ENCODE measurements at places on chromosomes 2 and 18. TPM values are rescaled to one million over a fixed set of nuclear protein-coding genes. Genes with fewer than 3 reads are reported as not detected.

The HDAC4 gene
- 6.8 TPM for total RNA-seq

The PLA2R1 gene
- total RNA-seq = 25.2 TPM

The CPLX4 gene
- total RNA-seq = not detected

The LAMA1 gene
- 0.07 TPM for total RNA-seq

The ASTL gene
- not detected for total RNA-seq

The KCNIP3 gene
- total RNA-seq = 0.35 TPM

DNA sequence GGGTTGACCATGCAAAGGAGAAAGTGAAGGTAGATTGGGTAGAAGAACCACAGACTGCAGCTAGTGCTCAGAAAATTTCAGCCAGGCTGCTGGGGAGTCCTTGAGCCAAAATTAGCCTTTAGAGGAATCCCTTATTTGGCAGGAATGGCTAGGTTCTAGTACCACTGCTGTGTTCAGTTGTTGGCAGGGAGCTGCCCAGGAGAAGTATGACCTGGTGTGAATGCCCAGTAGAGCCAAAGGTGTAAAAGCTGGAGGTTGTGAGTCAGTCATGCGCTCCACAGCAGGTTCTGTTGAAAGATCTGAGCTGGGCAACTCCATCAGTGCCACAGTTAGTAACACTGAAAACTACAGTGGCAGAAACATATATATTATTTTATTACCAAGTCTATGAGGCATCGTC is 36.4 kb upstream of the TBR1 start:
- no peak for DNase-seq

DNA sequence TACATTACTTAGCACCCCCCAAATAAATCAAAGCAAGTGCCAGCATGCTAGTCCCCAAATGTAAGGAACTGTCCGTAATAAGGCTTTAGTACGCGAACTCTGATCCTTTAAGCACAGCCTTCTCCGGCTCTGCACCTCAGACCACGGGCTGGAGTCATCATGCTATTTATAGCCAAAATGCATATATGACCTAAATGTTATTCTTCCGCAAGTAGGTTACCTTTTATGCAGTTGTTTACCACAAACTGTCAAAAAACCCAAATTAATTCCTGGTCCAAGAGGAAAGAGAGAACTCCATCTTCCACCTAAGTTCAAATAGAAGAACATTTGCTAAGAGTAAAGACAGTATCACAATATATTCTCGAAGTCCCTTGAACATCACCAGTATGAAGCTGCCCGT is 42.7 kb downstream of the ZNF516 start:
- no peak for DNase-seq

- no peak for DNase-seq
Observed at GRCh38 chr18:38362286-38362792, 796.7 kb upstream of the CELF4 start.

DNA sequence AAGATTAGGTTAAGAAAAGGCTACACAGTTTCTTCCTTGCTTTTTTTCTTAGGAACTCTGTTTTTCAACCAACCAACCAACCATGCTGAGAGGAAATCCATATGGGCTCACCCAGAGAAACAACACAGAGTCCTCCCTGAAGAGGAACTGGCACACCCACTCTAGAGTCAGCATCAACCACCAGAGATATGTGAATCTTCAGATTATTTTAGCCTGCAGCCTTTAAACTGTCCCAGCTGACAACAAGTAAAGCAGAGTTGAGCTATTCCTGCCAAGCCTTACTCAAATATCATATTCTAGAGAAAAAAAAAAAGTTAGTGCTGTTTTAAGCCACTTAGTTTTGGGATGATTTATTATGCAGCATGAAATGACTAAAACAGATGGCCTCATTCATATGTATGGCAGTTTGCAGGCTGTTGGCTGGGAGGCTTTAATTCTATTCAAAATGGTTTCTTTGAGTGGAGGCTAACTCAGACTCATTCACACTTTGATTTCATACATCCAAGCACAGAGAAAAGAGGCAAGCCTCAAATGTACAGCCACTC is 1637.7 kb upstream of the LRRTM1 start:
- DNase-seq = no peak

DNA sequence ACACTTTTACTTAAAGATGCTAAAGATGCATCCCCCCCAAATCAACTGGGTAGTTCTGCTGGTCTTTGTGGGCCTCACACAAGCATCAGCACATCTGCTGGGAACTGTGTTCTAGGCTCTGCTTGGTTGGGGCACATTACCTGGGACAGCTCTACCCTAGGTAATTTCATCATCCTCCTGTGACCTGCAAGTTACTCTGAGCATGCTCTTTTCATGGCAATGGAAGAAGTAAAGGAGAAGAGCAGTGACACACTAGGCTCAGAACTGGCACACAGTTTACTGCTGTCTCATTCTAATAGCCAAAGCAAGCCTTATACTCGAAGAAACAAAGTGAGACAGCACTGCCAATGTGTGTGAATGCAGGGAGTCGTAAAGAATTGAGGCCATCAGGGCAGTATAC is 376.7 kb downstream of the XIRP2 start:
- no peak for DNase-seq

DNA sequence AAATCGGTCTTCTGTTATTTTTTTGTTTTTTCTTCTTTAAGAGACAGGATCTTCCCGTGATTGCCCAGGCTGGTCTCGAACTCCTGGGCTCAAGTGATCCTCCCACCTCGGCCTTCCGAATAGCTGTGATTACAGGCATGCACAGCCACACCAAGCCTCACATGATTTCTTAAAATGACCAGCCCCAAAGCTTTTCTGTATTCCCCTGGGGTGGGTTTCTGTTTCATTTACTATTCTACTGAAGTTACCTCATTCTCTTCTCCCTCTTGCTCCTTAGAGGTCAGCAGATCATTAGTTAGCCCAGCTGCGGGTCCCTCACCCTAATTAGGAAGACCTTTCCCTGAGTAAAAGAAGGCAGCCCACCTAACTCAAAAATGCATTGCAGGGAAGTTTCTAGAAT is 27.6 kb downstream of the SLC1A4 start:
- no peak for DNase-seq

- no peak for DNase-seq
Observed at GRCh38 chr18:23494992-23495391, 8.3 kb upstream of the RMC1 start.
